ENCODE measurements at places on chromosomes 12 and 14.

DNA sequence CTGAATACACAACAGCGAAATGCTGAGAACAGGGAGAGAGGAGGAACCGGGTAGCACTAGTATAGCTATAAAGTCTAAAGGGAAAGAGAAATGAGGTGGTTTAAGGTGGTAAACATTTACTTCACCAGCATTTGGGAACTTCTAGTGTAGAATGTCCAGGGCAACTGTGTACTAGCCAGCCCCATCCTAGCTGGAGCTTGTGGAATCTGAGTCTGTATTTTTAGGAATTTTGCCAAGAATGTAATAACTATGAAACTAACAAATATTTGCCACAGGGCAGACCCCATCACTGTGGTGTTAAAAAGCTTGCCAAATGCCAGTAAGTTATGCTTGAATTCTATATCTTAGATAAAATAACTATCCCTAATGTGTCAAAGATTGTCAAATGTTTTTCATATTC is 398.9 kb upstream of the MIS18BP1 start:
- DNase-seq = no peak

DNA sequence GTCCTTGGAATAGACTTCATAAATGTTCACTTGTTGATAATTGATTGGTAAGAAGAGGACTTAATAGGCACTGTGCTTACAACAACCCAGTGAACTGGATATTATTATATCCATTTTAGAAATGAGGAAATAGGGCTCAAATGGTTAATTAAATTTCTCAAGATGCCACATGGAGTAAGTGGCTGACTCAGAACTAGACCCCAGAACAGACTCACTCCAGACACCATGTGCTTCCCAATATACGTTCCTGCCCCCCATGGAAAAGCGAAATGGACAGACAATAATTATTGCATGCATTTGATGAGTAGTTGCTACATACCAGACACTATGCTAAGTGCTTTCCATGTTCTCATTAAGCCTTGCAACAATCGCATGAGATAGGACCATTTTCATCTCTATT is 895 bp upstream of the ANKS1B start:
- no peak for DNase-seq

GRCh38 chr12:52204931-52205505 is 13.2 kb upstream of the KRT80 start:
- DNase-seq = no peak

- no peak for DNase-seq
Measured at GRCh38 chr12:80419644-80420043, 24.4 kb upstream of the PTPRQ start.

DNA sequence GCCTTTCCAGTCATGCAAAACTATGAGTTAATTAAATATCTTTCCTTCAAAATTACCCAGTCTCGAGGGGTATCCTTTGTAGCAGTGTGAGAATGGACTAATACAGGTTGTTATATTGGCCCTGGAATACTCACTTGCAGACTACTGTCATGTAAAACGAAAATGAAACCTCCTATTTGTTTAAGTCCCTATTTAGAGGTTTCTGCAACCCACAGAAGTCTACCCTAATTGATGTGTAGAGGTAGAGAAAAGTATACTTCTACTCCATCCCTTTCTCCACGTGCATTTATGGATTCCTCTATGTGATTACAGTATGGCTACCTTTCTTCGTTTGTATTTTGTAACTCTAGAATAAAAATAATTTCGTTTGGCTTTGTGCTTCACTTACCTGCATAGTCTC is 371.1 kb downstream of the FSCB start:
- no peak for DNase-seq

GRCh38 chr14:52951681-52952554 is 1.1 kb upstream of the FERMT2 start:
- no peak for DNase-seq

DNA sequence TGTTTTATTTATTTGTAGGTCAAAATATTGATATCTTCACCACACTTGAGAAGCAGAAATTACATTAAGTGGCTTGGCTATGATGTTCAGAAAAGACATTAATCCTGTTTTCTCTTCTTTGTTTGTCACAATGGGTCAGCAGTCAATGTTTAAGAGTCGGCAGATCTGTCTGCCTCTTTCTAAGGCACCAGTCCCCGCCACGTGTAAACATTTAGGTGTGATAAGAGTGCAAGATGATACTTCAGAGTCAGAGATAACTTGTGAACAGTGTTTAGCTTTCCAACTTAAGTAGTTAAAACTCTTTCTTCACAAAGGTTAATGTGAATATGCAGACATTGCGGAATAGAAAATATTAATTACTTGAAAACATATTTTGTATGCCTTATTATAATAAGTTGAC is 160.9 kb downstream of the OTOGL start:
- no peak for DNase-seq

DNA sequence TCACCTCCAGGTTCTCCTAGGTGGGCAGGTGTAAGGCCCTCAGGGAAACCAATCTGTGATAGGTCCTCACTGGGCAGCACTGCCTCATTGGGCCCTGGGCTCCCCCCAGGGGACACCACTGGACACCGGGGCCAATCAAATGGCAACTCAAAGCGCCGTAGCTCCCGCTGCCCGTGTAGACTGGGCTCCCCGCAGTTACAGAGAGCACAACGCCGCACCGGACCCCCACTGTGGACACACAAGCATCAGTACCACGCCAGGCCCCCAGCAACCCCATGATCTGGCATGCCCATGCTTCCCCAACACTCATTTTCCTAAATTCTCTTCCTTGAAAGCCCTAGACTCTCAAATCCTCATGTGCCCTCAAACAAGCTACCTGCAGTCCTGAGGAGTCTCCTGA is 6.1 kb downstream of the KMT2D start:
- DNase-seq = no peak

DNA sequence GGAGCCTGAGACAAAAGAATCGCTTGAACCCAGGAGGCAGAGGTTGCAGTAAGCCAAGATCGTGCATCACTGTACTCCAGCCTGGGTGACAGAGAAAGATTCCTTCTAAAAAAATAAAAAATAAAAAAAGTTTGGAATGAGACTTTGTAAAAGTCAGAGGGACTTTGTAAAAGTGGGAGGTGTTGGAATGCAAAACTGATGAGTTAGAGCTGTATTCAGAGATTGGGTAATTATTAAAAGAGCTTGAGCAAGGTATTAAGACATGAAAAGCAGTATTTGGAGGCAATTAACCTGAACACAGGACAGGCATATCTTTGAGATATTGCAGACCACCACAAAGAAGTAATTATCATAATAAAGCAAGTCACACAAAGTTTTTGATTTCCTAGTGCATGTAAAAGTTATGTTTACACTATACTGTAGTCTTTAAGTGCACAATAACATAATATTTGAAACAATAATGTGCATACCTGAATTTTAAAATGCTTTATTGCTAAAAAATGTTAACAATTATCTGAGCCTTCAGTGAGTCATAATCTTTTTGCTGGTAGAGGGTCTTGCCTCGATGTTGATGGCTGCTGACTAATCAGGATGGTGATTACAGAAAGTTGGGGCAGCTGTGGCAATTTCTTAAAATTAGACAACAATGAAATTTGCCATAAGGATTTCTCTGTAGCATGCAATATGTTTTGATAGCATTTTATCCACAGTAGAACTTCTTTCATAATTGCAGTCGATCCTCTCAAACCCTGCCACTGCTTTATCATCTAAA is 33.1 kb downstream of the PHLDA1 start:
- no peak for DNase-seq

Data from left ventricle myocardium superior (tissue), 1 donor.